ENCODE measurements at places on chromosomes 1 and 21. TPM values are rescaled to one million over a fixed set of nuclear protein-coding genes. Genes with fewer than 3 reads are reported as not detected.

- no peak overlapping the region for H3K27ac ChIP-seq
- no peaks in the 10 kb centered on the region for H3K27me3 ChIP-seq
- no peak for DNase-seq
- H3K36me3 ChIP-seq = no peaks in the 10 kb centered on the region
Measured at GRCh38 chr21:23541571-23541970, 2065.7 kb downstream of the MRPL39 start.

- H3K4me3 ChIP-seq = no peak overlapping the region
- no peak overlapping the region for H3K27ac ChIP-seq
- no peak for DNase-seq
- H3K27me3 ChIP-seq = peaks cover 16% of the 10 kb centered on the region
Measured at GRCh38 chr1:70509996-70510876, 99.2 kb downstream of the CTH start.

- H3K4me3 ChIP-seq = no peak overlapping the region
- no peaks in the 10 kb centered on the region for H3K27me3 ChIP-seq
- no peak for DNase-seq
- no peaks in the 10 kb centered on the region for H3K36me3 ChIP-seq
- peaks cover 42% of the 10 kb centered on the region for H3K4me1 ChIP-seq
Measured at GRCh38 chr1:229621663-229622062, 4.3 kb downstream of the TAF5L start.

- no peaks in the 10 kb centered on the region for H3K27me3 ChIP-seq
- DNase-seq = no peak
- H3K36me3 ChIP-seq = peaks cover 45% of the 10 kb centered on the region
- peak overlapping the region; percentile 47 for H3K4me3 ChIP-seq
- peaks cover 80% of the 10 kb centered on the region for H3K4me1 ChIP-seq
Measured at GRCh38 chr1:168229893-168230292, 4.1 kb downstream of the SFT2D2 start.

DNA sequence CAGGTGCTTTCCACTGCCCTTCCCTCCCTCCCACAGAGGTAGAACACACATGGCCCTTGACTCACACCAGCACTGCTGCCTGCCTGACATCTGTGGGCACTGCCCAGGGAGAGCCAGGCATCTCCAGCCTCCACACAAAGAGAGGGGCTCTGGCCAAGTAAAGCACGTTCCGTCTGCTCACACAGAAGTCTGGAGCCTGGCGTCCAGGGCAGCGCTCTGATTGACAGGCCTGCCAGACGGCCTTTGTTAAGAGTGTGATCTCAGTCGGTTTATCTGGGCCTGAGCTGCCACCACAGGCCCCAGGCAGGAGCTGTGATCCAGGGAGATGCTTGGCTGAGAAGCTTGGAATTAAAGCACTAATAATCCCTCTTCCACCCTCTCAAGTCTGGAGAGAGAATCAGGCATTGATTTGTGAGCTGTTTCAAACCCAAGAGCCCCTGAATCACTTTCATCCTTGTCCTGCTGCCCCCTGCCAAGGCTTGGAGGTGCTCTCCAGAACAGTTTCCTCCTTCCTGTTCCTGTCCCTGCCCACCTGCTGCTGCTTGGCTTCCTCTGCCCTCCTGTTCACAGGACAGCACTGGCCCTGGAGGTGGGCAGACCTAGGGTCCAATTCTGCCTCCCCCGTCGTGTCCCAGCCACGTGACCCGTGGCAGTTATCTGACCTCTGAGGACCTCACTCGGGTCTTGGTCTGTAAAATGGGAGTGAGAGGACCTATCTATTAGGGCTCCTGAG lies 3.7 kb downstream of the DMRTB1 start:
- no peaks in the 10 kb centered on the region for H3K27me3 ChIP-seq
- no peak for DNase-seq
- H3K27ac ChIP-seq = no peak overlapping the region
- H3K4me3 ChIP-seq = no peak overlapping the region
- H3K4me1 ChIP-seq = no peaks in the 10 kb centered on the region

DNA sequence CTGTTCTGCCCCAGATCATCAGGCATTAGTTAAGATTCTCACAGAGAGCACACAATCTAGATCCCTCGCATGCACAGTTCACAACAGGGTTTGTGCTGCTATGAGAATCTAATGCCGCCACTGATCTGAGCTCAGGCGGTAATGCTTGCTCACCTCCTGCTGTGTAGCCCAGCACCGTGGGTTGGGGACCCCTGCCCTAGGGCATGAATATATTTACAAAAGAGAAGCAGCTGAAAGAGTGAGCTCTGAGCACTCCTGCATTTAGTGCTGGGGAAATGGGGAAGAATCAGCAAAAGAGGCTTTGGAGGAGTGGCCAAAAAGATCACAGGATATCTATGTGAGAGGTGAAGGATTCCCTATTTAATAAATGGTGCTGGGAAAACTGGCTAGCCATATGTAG lies 5.6 kb downstream of the CFAP57 start:
- H3K4me1 ChIP-seq = peaks cover 6% of the 10 kb centered on the region
- H3K27me3 ChIP-seq = peaks cover 19% of the 10 kb centered on the region
- no peak for DNase-seq
- H3K36me3 ChIP-seq = no peaks in the 10 kb centered on the region

DNA sequence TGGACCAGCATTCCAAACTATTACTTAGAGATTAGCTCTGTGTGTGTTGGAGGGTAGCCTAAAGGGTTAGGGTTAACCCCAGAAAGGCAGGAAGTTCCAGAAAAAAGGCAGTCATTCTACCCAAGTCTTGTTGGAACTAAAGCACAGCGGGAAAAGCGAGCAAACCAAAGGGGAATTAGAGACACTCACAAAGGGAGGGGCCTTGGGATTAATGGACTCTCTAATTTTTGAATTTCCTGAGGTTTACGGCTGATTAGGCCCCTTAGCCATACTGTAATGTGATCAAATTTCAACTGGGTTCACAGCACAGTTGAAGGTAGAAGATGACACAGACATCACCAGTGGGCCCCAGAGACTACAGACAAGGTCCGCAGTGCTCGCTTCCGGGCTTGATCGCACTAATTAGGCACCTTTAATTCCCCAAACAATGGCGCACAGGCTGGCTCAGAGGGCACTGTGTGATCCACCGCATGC lies 28.3 kb downstream of the CAPZB start:
- H3K4me1 ChIP-seq = peaks cover 97% of the 10 kb centered on the region
- H3K36me3 ChIP-seq = peaks cover 11% of the 10 kb centered on the region
- DNase-seq = no peak
- peak overlapping the region; percentile 87 for H3K27ac ChIP-seq

DNA sequence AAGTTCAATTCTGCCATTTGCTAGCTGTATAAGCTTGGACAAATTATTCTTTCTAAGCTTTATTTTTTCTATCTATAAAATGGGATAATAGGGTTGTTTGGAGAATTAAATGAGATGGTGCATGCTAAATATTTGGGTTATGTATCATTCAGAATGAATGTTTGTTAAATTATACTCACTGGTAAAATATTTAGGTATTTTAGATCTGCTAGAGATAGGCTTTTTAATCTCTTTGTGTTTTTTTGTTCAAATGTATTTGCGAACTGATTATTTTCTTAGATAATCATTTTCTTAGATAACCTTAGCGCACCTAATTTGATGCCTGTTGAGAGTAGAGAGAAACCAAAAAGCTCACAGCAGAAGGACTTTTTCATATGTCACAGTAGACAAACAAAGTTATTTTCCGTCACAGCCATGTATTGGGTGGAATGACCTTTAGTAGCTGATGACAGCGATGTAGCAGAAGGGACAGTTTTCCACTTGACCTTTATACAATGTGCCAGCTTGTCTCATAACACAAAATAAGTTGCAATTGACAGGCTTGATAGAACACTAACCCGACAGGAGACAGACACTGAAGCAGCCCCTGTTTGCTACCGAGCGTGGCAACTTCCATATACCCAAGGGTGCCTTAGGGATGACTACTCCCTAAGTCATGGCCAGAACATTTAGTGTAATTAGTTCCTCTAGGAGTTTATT lies 93.0 kb downstream of the DISC1 start:
- H3K27ac ChIP-seq = no peak overlapping the region
- peaks cover 2% of the 10 kb centered on the region for H3K4me1 ChIP-seq
- H3K27me3 ChIP-seq = no peaks in the 10 kb centered on the region
- no peak overlapping the region for H3K4me3 ChIP-seq

DNA sequence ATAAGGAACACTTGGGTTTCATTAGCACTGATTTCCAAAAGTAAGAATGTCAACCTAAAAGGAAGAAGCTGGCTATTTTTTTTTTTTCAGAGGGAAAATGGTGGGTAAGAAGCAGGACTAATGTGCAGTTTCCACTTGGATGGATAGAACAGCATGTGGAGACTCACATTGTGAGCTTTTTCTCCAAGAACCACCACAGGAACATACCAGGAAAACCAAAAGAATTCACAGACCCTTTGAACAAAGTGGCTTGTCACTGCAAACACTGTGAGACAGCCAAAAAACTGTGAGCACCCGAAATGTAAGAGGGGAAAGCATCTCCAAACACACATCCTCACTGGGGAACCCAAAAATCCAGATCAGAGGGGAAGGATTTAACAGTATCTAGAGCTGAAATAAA lies 15.7 kb upstream of the MX1 start:
- H3K36me3 ChIP-seq = peaks cover 51% of the 10 kb centered on the region
- no peak for DNase-seq
- H3K27ac ChIP-seq = no peak overlapping the region
- no peak overlapping the region for H3K4me3 ChIP-seq
- H3K4me1 ChIP-seq = peaks cover 22% of the 10 kb centered on the region

- no peak overlapping the region for H3K4me3 ChIP-seq
- DNase-seq = no peak
- no peaks in the 10 kb centered on the region for H3K27me3 ChIP-seq
- peaks cover 6% of the 10 kb centered on the region for H3K4me1 ChIP-seq
- H3K36me3 ChIP-seq = no peaks in the 10 kb centered on the region
Measured at GRCh38 chr21:25370311-25370744, 237.0 kb downstream of the MRPL39 start.

GRCh38 chr1:91830242-91831131 lies 55.5 kb downstream of the TGFBR3 start:
- peaks cover 4% of the 10 kb centered on the region for H3K36me3 ChIP-seq
- H3K4me1 ChIP-seq = peaks cover 15% of the 10 kb centered on the region
- H3K27ac ChIP-seq = peak overlapping the region; percentile 72
- no peak for DNase-seq

- no peaks in the 10 kb centered on the region for H3K4me1 ChIP-seq
- peaks cover 2% of the 10 kb centered on the region for H3K27me3 ChIP-seq
- H3K27ac ChIP-seq = no peak overlapping the region
Measured at GRCh38 chr1:71222668-71223067, 141.8 kb upstream of the ZRANB2 start.

DNA sequence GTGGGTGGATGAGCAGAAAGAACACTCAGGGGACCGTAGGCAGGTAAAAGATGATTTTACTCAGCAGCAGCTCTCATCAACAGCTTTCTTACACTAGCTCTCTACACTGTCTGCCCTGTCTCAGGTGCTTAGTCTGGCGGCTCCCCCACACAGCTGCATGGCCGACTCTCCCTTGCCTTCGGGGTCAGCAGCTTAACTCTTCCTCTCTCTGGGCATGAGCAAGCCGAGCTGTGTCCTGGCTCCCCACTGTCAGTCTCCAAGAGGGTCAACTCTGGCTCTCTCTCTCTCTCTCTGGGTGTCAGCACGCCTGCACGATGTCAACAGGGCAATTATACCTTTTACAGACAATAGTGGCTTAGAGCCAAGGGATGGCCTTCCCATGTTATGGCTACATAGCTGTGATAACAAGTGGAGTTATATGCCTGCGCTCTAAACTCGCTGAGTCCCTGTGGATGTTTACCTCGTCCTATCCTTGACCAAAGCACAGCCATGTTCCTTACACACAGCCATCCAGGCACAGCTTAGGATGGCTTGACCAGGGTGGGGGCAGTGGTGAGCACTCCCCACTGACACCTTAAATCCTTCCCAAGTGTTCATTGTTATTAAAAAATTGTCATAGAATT lies 3.1 kb upstream of the BCL10 start:
- H3K4me1 ChIP-seq = peaks cover 15% of the 10 kb centered on the region
- no peak for DNase-seq
- no peak overlapping the region for H3K4me3 ChIP-seq
- H3K36me3 ChIP-seq = no peaks in the 10 kb centered on the region
- peak overlapping the region; percentile 4 for H3K27ac ChIP-seq

DNA sequence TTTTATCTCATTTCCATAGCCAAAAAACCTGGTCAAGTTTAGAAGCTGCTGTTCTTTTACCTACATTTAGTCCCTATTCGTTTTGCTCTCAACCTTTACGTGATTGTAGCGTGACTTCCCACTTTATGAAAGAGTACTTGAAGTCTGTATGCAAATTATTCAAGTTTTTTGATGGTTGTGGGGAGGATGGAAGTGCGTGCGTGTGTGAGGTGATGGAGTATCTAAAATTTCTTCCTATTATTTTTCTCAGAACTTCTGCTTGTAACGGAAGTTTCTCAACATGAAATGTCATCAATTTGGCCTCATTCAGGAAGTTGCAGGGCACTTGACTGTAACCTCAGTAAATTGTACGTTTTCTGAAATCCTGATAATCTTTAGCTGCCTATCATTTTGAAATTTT lies 64.0 kb downstream of the SAMSN1 start:
- H3K4me3 ChIP-seq = peak overlapping the region; percentile 66
- H3K36me3 ChIP-seq = no peaks in the 10 kb centered on the region
- DNase-seq = peak; percentile 56
- H3K27ac ChIP-seq = peak overlapping the region; percentile 71

- DNase-seq = no peak
- H3K27ac ChIP-seq = no peak overlapping the region
- no peaks in the 10 kb centered on the region for H3K36me3 ChIP-seq
Measured at GRCh38 chr1:51190961-51191360, 45.1 kb upstream of the RNF11 start.

DNA sequence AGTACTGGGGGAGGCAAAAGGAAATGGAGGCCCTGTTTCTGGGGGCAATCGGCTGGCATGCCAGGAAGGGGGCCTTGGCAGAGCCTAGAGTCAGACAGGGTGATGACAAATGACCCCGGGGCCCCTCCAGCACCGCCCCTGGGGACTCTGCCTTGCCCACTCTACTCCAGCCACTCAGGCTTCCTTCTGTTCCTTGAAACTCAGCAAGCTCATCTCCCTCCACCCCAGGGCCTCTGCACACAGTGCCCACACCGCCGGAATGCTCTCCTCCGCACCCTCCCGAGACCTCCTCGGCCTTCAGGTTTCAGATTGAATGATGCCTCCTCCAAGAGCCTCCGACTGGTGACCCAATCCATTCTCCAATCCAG lies 122.5 kb upstream of the ZBTB40 start:
- H3K4me1 ChIP-seq = no peaks in the 10 kb centered on the region
- H3K36me3 ChIP-seq = no peaks in the 10 kb centered on the region
- H3K27ac ChIP-seq = no peak overlapping the region
- DNase-seq = no peak

Gene GBP7
- not detected for polyA plus RNA-seq

Gene TDRD5
- not detected for polyA plus RNA-seq

Gene LCE7A
- not detected for polyA plus RNA-seq

Gene OR2T33
- polyA plus RNA-seq = not detected

Gene PROK1
- polyA plus RNA-seq = not detected

Gene FOXD2
- polyA plus RNA-seq = not detected

Gene FCER1A
- polyA plus RNA-seq = not detected

Gene NBPF6
- polyA plus RNA-seq = not detected

Gene SPRR2A
- polyA plus RNA-seq = not detected

All from naive thymus-derived CD8-positive, alpha-beta T cell (primary cell).